ENCODE measurements at places on chromosomes 7 and 10.
A peak's percentile ranks its signal among the peaks of the same experiment; 100 is the strongest.

DNA sequence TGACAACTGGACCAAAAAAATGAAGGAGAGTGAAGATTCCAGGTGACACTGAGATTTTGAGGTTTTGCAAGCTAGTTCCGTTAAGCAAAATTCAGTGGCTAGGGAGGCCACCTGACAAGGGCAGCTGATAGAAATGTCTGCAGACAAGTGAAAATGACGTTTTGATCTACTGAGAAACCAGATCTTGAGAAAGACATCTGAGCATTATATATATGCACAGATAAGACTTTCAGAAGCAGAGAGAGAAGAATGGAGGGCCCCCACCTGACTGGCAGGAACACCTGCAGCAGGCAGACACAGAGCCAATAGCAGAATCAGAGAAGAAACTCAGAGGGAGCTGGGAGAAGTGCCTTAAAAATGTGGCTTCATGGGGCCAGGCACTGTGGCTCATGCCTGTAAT, 76.1 kb upstream of the LRGUK start:
- no peak for DNase-seq

- no peak for DNase-seq
Observed at GRCh38 chr7:149642589-149642988, 130.8 kb downstream of the ZNF467 start.

GRCh38 chr7:106865130-106866041, at the start of gene PIK3CG:
Gene PIK3CG (plus strand): TSS chr7:106865282. CDS start chr7:106867562, 2,280 bp downstream.
- DNase-seq = peak; percentile 68

DNA sequence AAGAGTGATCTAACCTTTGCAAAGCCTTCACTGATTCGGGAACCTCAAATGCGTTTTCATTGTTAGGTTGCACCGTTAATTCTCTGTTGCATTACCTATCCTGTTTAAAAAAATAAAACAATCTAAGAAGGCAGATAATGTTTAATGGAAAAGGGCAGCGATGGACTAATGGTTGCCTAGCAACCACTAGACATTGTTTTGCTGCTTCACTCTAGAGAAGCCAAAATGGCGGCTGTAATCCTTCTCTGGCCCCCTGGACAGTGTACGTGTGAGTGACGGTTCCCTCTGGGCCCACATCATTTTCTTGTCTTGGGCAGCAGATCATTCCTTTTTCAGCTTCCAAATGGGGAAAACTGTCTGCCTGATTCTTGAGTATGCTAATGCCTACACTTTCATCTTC, 43.3 kb downstream of the FAM204A start:
- no peak for DNase-seq

- peak; percentile 50 for DNase-seq
Observed at GRCh38 chr10:96719850-96720421, 378 bp downstream of the PIK3AP1 start.

DNA sequence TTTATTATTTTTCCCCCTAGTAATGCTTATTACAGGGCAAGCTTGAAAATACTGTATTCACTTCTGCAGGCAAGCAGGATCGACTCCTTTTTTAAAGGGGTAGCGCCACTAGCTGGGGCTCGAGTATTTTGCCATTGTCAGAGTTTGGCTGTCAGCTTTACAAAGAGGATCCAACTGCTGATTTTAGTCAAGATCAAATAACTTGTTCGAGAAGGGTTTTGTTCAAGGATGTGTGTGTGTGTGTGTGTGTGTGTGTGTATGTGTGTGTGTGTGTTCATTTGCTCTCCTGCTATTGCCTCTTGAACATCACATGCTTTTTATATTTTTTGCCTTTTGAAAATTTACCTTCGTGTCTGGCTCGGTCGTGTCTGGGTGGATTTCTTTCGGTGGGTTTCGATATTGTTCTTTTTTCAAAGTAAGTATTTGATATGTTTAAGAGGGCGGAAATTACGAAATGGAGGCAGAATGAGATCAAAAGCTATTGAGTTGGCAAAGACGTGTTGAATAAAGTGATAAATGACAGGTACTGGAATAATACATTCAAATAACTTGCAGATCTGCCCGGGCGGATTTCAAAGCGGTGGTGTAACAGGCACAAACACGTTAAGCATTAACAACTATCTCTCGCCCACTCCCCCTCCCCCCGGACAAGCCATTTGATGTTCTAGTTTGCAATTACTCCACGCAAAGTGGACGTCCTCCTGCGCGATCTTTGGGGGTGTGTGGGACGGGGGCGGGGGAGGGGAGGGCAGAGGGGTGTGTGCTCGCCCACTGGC, 1.1 kb downstream of the ARID5B start:
- peak; percentile 69 for DNase-seq

GRCh38 chr10:20166096-20166675, 350.0 kb downstream of the PLXDC2 start:
- no peak for DNase-seq

DNA sequence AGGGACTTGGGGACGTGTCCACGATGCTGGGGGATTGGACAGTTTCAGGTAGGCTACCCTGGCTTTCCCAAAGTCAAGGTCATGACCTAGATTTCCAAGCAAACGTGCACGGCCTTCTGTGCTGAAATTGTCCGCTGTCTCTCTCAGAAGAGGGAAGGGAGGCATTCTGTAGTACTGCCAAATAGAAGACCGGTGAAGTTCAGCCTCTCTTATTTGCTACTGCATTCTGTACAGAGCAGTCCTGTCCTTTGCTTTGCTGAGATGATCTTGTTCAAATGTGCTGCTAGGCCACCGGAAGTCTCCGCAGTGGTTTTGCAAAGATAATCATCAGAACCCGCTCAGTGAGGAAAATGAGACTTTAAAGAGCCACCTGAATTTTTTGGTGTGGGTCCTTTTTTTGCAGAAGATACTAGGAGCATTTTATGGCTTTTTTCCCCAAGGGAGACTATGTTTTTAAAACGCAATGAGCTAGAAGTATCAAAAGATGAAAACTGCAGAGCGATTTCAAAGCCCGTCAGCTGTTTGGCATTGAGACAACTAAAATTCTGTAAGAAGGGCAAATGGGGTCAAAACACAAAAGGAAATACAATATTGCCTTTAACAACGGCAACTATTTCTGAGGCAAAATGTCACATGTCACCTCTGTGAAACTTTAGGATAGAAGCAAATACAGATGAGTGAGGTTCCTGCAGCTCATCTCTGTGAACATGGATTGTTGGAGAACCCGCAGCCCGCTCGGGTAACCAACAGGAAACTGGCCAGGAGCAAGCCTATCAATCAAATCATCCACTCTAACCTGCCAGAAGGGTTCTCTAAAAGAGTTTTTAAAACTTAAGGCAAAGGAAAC, 1.3 kb upstream of the NMT2 start:
- peak; percentile 46 for DNase-seq

DNA sequence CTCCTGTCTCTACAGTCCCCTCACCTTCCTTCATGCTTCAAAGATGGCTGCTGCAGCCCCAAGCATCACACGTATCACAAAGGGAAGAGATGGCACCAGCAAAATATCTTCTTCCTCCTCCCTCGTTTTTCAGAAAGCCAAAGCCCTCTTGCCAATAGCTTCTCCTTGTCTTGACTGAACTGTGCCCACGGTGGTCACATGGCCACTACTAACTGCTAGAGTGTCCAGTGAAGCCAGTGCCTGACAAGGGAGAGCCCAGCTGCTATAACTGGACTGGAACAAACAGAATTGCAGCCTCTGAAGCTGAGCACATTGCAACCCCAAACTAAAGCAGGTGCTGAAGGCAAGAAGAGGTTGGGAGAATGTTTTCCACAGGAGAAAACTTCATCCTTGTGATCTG, 120.8 kb upstream of the RET start:
- DNase-seq = no peak

DNA sequence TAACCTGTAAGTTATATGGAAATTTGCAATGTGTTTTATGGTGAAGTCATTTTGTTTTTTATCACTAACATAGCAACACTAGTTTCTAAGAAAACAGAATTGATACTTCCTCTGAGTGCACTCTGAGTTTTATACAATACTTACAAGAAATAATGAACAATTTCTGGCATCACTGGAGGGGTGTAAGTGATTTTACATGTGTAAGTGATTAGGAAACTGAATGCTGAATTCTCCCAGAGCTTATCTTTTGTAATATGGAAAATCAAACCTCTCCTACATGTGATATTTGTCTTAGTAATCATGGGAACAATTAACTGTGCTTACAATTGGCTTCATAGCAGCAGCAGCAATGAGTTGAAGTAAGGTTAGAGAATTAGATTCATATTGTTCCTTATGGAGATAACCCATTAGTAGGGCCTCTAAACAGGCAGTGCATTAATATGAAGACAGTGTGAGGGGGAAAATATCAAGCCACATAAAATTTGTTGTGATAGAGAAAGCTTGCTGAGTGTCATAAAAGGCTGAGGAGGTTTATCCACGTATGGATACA, 37.4 kb downstream of the SEMA3C start:
- DNase-seq = no peak

- peak; percentile 59 for DNase-seq
Observed at GRCh38 chr7:38105874-38106483, 72.1 kb upstream of the STARD3NL start.

DNA sequence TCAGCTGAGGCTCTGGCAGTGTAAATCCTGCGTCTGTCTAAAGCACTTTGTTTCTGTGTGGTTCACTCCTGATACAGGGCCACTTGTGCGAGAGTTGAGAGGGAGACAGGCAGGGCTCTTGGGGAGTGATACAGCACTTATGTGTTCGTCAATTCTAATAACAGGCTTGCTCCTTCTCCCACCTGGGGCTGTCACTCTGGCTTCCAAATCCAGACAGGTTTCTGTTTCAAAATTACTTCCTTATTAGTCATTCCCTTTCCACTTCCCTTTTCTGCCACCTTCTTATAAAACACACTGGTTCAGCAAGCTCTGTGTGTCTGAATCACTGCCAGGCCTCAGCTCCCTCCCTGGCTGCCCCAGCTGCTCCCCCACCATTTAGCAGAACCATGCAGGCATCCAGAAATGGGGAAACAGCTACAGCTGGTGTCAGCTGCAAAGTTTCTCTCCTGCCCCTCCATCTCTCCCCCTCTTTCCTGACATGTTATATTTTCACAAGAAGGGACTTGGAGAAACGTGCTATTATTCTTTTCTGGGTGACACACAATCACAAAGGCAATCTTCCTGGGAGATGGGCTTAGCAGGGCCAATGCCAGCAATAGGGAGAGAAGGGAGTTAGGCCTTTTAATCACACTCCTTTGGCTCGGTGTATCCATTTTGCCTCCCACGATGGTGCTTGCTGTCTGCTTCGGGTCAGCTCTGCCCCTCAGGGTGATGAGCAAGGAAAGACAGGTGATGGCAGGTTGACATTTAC, 58.4 kb upstream of the ZNRF2 start:
- peak; percentile 16 for DNase-seq

GRCh38 chr10:97514344-97514743, 15.6 kb downstream of the UBTD1 start:
- DNase-seq = no peak

DNA sequence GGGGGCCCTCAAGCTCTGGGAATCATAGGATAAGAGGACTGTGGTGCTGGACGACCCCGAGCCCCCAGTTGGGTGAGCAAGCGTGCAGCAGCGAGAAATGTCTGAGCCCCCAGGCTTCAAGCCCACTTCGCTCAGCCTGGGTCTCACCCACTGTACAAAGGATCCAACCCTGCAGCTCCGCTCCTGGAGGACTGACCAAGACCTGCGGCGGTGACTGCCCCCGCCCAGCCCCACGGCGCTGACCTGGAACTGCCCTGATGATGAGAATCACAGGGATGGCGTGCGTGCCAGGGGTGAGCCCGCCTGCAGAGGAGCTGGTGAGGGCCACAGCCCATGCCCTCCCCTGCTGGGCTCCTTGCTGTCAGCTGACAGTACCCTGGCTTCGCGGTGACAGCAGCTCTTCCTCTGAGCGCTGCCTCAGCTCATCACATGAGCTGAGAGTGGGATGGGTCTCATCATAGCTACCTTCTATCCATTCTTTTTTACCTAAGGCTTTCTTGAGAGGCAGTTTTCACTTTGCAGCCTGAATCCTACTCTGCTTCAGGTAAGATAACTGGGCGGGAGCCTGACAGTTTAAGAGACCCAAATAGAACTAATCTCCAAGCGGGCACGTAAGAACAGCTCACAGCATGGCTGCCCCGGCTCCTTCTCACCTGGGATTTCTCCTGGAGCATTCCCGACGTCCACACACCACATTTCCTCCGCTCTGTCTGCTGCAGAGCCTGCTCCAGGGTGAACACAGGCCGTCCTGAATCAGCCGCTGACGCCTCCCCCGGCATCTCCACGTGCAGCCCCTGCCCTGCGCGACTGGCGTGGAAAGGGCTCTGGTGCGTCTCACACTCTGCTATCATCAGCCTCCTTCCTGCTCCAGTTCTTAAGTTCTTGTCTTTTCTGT, 329.9 kb downstream of the PTPRN2 start:
- no peak for DNase-seq

DNA sequence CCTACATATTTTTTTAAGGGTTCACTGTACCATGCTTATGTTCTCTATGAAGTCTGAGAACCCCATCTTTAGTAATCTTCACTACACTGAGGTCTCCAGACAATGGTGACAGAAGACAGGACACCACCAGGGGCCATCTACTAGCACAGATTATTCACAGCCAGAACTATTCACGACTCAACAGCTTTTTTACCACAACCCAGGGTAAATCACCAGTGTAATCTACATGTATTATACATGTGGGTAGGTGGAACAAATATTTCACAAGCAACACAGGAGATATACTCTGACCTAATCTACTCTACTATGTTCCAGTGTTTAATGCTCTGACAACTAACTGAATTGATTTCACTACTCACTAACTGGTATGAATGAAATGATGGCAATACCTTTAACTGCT, 136.1 kb downstream of the ELMO1 start:
- DNase-seq = no peak

DNA sequence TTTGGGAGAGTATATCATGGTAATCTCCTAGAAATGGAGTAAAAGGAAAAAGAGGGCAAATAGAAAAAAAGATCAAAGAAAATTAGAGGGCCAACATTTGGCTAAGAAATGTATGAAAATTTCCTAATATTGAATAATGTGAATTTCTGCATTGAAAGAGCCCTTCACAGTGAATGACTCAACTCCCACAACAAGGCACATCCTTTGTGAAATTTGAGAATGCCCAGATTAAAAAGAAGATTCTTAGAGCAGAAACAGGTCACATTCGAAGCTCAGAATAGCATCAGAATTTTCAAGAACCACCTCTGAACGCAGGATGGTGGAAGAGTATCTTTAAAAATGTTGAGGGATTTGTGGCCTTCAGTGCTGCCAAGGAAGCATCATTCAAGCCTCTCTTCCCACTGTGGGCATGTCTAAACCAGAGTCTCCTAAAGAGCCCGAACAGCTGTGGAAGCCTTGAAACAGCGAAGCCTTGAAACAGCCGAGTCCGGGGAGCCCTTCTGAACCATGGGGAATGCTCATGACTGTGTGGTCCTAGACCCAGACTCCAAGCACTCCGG, 43.6 kb downstream of the GUSB start:
- no peak for DNase-seq

DNA sequence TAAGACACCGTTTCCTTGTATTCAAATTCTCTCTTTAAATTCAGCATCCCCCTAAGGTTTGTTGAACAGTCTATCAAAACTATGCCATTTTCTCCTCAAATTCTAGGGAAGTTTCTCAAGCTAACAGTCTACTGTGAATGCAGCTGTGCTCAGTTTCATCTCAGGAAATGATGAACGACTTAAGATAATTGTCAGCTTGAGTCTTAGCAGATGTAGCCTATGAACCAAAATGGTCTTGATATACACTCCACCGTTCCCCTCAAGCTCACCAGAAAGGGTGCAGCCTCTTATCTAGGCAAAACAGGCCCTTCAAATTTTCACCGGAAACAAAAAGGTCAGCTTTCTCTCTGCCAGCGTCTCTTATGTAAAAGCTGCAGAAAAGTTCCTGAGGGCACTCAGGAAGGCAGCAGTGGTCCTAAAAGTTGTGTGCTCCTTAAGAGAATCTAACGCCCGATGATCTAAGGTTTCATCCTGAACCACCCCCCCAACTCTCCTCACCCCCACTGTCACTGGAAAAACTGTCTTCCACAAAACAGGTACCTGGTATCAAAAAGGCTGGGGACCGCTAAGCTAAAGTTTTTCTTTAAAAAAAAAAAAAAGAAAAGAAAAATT, 2.1 kb downstream of the DNAJC9 start:
- DNase-seq = no peak
